NCI-H510A (cell line): ENCODE measurements at places on chromosomes 2 and 18.

DNA sequence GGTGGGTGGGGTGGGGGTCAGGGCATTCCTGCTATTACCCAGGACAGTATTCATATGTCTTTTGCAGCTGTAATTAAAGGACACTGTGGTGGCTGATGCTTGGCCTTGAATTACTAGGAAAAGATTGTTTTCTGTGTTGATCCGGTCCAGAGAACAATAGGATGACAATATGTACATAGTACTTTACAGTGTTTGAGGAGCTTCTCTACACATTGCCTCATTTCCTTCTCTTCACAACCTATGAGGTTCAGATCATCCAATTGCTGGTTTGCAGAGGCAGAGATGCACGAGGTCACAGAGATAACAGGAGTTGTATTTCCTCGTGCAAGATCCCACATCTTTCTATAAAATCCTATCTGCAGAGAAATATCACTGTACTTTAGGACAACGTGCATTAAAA is 119.5 kb downstream of the LIPG start:
- DNase-seq: peak; percentile 26

- no peak for DNase-seq
These were observed 226.4 kb upstream of the ID2 start for GRCh38 chr2:8455236-8456150.

DNA sequence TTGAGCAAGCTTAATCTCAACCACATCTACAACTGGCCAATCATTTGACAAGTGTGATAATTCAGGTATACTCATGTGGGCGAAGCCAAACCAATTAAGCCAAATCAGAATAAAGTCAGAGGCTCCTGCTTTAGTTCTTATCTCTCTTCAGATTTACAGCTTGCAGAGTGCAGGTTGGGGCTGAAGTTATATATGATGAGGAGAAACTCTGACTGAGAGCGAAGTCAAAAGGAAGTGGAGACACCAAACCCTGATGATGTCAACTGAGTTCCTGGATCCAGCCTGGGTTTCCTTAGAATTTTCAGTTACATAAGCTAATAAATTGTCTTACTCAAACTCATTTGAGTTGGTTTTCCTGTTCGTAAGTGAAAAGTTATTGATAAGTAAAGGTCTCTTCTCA is 73.9 kb downstream of the ASXL2 start:
- no peak for DNase-seq

- DNase-seq: peak; percentile 15
These were observed 94.5 kb upstream of the UPP2 start for GRCh38 chr2:158006961-158007719.

DNA sequence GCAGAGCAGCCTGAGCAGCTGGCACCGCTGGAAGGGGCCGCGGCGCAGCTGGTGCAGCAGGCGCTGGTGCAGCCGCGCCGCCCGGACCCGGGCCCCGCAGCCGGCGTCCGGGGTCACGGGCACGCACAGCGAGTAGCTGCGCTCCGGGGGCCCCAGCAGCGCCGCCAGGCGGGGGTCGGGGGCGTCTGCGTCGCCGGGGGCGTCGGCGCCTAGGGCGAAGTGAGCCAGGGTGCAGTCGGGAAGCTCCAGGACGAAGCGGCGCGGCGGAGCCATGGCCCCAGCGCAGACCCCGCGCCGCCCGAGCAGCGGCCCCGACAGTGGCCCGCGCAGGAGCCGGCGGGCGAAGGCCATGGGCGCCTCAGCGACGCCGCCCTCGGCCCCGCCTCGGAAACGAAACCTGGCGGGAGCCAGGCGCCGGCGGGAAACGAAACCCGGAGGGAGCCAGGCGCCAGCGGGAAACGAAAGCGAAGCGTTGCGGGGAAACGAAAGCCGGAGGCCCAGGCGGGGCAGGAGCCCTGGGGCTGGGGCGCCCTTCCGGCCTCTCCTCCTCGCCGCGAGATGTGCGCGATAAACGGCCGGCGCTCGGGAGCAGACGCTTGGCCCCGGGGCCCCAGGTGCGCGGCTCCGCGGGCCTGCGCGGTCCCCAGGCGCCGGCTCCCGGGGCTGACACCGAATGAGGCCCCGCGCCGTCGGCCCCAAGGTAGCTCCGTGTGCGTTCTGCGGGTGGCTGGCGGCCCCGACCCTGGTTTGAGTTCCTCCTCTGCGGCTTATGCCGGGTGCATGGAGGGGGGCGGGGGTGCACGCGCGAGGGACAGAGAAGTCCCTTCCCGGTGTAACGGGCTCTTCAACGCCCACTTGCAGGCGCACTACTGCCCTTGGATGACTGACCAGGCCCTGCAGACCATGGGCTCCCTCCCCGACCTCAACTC is at the start of gene CMPK2:
Gene CMPK2, minus strand, starts transcription at position 562 of the 929 bp plus-strand sequence. Its CDS starts 211 bp downstream, at position 351.
- peak; percentile 52 for DNase-seq

- DNase-seq: no peak
These were observed 20.6 kb downstream of the TRIB2 start for GRCh38 chr2:12737297-12737696.

GRCh38 chr2:190979906-190980629 is 33.9 kb downstream of the STAT1 start:
- peak; percentile 49 for DNase-seq

- DNase-seq: no peak
These were observed 100.1 kb downstream of the TSN start for GRCh38 chr2:121855510-121855909.

DNA sequence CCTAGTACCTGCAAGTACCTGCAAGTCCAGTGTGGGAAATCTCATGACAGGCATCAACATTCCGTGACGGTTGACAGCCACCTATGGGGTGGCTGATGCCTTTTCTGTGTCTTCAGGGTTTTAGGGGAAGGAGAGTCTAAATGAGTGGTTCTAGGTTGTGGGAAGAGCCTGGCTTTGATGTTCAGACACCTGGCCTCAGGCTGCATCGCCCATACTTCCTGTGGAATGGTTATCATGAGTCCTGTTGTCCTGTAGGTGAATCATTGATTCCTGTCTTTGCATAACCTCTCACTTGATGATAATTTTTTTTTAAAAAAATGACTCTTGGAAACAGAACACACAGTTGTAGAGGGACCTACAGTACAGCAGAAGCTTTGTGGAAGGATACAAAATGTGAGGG is 108.9 kb downstream of the NEDD4L start:
- DNase-seq: no peak

GRCh38 chr18:61531182-61531581 is 198.0 kb downstream of the CDH20 start:
- DNase-seq: no peak

GRCh38 chr18:76482971-76483691 is 11.9 kb downstream of the ZNF516 start:
- DNase-seq: no peak

DNA sequence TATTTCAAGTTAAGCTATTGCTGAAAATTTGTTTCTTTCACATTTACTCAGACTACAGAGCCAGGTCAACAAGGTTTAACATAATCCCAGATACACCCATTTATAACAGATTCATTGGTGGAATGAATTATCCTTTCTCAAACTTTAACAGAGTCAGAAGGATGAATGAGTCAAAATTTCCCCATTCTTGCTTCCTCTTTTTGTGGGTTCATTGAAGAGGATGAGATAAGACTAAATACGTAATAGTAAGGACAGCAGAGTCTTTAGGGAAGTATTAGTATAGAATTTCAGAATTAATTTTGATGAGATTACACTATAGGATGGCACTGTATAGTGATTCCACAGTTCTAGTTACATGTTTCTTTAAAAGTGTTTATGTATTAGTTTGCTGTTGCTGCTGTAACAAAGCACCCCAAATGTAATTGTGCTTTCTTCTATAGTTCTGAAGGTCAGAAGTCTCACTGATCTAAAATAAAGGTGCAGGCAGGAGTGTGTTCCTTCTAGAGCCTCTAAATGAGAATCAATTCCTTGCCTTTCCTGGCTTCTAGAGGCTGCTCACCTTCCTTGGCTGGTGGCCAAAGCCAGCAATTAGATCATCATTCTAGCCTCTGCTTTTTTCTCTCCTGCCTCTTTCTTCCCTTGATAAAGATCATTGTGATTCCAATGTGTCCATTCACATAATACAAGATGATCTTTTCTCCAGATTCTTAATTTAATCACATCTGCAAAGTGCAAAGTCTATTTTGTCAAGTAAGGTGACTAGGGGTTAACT is 309.3 kb upstream of the PIK3C3 start:
- no peak for DNase-seq
